RPMI7951 (cell line): ENCODE measurements at places on chromosomes 4 and X. TPM values are rescaled to one million over a fixed set of nuclear protein-coding genes. Genes with fewer than 3 reads are reported as not detected.

USP51 gene
- total RNA-seq: 0.49 and 1.1 TPM in 2 replicates

NAA11 gene
- 0.36 and 1.1 TPM in 2 replicates for total RNA-seq

TADA2B gene
- total RNA-seq: 4.7 and 5.8 TPM in 2 replicates

CCDC120 gene
- total RNA-seq: 0.72 and 1.1 TPM in 2 replicates

CXCL1 gene
- total RNA-seq: 21.0 and 24.3 TPM in 2 replicates

FAM9A gene
- not detected in 2 replicates for total RNA-seq

SFRP2 gene
- 10.5 and 14.9 TPM in 2 replicates for total RNA-seq
